DMS79 treated with DMSO at 0.1 percent for 48 hours (cell line): ENCODE measurements at places on chromosomes 5 and 9.
A peak's percentile ranks its signal among the peaks of the same experiment; 100 is the strongest.

DNA sequence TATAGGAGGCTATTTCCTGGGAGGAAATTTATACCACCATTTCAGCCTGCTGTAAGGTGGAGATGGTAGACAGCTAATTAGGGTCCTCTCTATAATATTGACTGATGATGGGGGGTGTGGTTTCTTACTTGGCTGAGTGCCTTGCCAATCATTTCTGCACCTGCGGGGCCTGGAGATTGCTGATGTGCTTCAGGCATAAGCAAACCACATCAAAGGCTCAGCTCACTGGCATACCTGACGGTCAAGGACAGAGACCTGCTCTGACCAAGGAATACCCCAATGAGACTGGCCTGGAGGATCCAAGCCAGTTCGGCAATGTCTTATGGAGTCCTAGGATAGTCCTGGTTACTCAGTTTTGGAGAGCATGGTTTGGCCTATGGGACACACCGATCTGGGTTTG, 29.5 kb downstream of the ANKH start:
- no peak for DNase-seq

DNA sequence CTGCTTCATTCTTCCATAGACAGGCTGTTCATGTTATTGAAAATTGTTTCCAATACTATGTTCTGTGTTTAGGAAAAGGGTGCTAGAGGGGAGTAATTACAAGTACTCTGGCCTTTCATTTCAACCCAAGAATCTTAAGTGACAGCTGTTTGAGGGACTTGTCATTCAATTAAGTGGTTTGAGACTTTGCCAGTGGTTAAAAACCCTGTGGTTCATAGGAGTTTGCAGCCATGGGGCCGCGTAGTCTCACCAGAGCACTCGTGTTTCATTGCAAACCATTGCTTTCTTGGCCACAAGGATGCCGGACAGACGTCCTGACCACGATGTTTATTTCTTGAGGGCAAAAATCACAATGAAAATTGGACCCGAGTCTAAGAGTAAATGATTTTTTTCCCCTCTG, 248.8 kb downstream of the NNT start:
- no peak for DNase-seq

DNA sequence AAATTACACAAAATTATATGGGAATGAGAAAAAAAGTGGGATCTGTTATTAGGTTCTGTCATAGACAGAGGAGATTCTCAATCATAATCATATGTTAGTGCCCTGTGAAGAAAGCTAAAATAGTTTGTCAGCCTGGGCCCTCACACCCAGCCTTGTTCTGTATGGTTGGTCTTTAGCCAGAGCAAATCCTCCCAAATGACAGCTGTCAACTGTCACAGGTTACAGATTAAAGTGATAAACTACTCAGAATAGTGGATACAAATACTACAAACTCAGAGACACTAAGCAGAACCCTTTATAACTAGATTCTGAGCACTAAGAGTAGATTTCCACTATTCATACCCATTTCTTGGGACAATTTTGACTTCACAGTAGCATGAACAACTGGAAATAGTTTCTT, 405.0 kb upstream of the MEF2C start:
- no peak for DNase-seq

GRCh38 chr5:27241564-27242257, 203.3 kb upstream of the CDH9 start:
- DNase-seq = no peak

DNA sequence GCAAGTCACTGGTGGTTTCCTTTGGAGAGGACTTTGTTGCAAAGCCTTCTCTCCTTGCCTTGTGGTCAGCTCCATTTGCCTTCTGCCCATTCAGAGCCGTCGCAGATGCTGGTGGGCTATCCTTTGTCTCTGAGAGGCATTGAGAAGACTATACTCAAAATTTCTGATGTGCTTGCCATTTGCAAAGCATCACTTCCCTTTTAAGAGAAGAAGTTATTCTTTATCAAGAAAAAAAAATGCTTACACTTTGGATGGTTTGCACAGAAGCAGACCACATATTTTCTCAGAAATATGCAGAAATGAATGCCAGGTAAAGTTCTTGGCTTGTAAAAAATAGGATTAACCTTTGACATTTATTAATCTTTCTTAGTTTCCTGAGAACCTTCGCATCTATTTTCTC, 195.8 kb upstream of the KLF4 start:
- no peak for DNase-seq

- no peak for DNase-seq
These were observed 542.1 kb downstream of the BNC2 start for GRCh38 chr9:16328349-16328748.

GRCh38 chr9:120912958-120913646, 13.5 kb downstream of the TRAF1 start:
- no peak for DNase-seq

DNA sequence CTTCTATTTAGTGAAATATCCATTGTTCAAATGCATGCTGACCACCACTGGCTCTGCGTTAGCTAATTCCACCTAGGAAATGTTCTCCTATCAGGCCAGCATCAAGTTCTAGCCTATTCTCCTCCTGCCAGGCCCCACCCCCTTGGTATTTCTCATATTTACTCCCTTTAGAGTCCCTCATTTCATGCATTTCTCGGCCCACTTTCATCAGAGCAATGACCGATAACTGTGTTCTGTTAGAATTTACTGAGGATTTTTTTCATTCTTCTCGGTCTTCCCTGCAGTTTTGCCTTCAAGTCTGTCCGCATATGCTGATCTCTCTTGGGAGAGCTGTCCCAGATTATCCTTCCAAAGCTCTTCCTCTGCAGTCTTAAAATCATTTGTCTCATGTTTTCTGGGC, 143.4 kb downstream of the GOLPH3 start:
- DNase-seq = no peak

DNA sequence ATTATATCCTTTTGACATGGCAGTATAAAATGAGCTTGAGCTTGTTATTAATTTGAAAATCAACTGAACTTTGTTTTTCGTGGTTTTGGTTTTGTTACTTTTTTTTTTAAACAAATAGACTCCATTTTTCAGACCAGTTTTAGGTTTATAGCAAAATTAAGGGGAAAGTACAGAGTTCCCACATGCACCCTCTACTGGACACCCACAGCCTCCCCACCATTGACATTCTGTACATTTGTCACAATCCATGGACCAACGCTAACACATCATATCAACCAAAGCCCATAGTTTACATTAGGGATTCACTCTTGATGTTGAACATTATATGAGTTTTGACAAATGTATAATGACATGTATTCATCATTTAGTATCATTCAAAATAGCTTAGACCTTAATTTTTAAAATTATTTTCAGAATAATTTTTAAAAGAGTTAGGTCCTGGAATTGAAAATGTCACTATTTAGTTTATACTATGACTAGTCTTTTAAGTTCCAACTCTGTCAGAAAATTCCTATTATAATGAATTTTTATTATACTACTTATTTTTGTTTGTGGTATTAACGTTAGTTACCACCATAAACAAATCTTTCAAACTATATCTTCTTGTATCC, 35.3 kb upstream of the JMY start:
- no peak for DNase-seq

DNA sequence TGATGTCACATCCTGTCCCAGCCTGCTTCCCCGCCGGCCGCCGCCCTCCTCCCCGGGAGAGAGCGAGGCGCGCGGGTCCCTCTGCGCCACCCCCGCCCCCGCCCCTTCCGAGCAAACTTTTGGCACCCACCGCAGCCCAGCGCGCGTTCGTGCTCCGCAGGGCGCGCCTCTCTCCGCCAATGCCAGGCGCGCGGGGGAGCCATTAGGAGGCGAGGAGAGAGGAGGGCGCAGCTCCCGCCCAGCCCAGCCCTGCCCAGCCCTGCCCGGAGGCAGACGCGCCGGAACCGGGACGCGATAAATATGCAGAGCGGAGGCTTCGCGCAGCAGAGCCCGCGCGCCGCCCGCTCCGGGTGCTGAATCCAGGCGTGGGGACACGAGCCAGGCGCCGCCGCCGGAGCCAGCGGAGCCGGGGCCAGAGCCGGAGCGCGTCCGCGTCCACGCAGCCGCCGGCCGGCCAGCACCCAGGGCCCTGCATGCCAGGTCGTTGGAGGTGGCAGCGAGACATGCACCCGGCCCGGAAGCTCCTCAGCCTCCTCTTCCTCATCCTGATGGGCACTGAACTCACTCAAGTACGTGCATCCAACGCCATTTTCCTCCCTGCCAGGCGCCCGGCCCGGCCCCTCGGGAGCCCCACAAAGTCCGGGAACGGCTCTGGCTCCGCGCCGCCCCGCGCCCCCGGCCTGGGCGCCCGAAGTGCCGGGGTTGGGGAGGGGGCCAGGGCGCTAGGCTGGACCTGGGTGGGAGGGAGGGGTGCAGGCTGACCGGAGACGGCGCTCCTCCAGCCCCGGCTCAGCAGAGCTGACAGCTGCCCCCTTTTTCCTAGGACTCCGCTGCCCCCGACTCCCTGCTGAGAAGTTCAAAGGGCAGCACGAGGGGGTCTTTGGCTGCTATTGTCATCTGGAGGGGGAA, 12.0 kb upstream of the OLFM1 start:
- DNase-seq = peak; percentile 67

GRCh38 chr5:103066326-103066725, 53.6 kb downstream of the GIN1 start:
- no peak for DNase-seq

DNA sequence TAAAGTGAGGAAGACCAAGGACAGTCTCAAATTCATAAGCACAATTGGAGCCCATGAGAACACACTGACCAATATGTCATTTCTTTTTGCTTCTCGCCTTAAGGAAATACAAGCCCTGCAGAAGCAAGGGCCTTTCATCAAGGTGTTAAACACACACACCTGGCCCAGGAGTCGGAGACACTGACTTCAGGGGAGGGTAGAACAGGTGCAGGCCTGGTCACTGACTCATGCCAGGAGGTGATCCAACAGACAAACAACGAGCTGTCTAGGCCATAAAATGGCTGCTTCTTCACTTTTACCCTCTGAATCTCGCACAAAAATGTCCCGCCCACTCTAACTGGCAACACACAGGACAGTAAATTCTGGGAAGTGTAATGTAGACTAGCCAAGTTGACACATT, 62.7 kb downstream of the RGMB start:
- no peak for DNase-seq

DNA sequence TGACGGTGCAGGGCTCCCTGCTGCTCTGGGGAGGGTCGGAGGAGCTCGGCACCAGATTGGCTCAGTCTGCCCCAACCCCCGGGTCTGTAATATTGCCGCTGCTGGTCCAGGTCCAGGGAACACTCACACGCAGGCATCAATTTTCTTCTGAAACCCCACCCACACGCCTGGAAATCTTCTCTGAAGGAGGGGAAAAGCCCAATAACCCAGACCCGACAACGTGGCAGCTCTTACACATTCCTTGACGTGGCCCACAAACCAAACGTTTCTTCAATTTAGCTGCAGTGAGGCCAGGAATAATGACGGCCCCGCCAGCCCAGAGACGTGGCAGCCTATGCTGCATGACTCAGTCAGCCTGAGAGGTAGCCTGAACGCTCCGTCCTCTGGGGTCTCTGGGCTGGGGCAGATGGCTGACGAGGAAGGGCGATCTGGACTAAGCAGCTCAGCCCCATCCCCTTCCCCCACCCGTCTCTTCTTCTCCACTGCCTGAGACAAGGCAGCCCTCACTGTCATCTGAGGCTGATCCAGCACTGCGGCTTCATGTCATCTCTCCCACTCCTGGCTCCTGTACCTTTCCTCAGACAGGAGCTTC, 9.9 kb upstream of the SPARC start:
- no peak for DNase-seq

DNA sequence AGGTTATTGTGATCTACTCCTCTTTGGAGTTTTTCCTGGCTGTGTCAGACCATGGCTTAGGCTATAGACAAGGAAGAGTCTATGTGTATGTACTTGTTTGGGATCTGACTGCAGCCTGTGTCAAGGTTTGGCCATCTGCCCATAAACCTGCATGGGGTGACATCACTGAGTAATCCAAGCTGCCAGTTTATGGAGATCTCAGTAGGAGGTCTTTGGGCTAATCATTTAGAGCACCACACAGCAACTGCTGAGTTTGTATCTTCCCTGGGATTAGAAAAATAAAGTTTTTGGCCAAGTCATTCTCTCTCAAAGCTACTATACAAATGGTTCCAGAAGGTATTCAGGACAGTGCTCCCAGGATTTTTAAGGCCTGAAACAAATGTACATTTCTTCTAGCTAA, 65.5 kb upstream of the HSPB3 start:
- no peak for DNase-seq

DNA sequence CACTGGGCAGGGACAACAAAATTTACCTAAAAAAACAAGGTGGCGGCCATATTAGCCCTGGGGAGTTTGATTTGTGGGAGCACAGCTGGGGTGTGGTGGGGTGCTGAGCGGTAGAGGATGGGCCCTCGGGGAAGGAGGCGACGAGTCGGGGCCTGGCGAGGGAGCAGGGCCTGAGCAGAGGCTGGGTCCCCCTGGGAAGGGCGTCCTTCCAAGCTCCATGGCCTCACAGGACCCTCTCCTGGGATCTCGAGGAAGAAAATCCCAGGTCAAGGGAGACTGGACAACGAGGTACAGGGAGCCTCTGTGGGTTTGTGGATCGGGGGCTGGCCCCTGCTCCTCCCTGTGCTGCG, 165.5 kb downstream of the CACNA1B start:
- DNase-seq = no peak

GRCh38 chr5:24389968-24390367, 254.8 kb downstream of the CDH10 start:
- DNase-seq = no peak

DNA sequence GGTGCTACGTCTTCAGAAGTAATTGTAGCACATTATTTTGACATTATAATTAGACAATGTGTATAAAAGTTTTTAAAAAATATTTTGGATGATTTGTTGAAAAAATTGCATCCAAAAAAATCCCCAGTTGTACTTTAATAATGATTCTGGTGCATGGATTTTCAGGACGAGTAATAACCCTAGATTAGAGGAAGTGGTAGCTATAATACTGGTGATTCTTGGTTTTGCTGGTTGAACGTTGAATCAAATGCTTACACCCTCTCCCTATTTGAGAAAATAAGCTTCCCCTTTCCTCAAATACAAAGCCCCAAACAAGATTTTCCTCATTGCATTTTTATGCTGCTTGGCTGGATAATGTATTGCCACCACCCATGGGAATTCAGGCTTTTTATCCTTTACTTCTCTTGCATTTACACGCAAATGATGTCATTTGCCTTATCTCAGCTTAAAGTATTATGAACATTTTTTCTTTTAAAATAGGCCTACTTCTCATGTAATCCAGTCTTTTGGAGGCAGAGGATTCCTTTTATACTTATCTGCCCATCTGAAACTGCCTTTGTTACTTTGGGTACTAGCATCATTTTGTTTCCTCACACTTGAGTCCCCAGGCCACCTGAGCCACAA, 86.3 kb downstream of the UBE2R2 start:
- no peak for DNase-seq

DNA sequence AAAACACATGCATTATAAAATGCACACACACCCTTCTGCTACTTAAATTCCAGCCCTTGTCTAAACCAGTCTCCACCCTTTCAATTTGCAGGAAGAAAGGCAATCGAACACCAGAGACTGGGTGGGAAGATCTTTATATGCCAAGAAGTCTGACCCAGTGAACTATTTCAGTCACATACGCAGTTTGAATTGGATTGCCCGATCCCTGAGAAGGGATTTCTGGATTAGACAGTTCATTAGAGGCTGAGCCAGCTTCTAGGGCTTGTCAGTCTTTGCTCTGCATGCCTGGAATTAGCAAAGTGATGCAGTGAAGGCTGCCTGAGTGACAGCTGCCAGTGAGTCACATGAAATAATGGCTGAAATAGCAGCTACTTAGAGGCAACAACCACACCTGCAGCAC, 159.9 kb downstream of the PPP2R2B start:
- DNase-seq = no peak
